ENCODE measurements at places on chromosomes 2 and 18.
A peak's percentile ranks its signal among the peaks of the same experiment; 100 is the strongest.

- no peak for DNase-seq
These were observed 191.7 kb upstream of the TWIST2 start for GRCh38 chr2:238655974-238656722.

- DNase-seq = no peak
These were observed 105.6 kb upstream of the CD302 start for GRCh38 chr2:159903443-159904126.

DNA sequence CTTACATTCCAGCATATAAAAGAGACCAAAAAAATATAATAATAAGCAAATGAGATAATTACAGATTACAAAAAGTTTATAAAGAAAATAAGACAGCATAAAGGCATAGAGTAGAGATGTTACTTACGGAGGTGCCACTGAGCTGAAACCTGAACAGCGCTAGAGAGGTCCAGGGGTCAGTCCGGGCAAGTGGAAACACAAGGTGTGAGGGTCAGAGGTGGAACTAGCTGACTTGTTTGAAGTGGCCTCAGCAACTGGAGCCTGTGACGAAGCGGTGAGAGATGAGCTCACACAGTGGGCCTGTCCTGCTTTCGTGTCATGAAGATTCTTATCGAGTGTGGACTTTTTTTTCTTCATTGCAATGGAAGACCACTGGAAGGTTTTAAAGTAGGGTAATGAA is 288.3 kb upstream of the TANK start:
- no peak for DNase-seq

DNA sequence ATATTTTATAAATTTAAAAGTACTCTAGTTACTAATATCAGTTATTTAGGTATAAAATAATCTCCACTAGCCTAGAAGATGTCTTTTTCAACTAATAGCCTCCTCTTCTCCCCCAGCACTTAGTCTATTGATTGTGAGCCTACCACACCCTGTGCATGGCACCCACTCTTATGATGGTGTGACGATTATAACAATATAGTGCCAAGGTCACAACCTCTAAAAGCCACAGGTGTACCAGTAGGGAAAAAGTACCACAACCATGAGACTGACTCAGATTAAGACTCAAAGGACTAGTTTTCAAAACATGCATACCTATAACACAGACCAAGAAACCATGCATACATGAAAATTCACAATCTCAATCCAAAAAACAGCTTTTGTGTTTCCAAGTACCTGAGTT is 27.6 kb downstream of the THADA start:
- no peak for DNase-seq

DNA sequence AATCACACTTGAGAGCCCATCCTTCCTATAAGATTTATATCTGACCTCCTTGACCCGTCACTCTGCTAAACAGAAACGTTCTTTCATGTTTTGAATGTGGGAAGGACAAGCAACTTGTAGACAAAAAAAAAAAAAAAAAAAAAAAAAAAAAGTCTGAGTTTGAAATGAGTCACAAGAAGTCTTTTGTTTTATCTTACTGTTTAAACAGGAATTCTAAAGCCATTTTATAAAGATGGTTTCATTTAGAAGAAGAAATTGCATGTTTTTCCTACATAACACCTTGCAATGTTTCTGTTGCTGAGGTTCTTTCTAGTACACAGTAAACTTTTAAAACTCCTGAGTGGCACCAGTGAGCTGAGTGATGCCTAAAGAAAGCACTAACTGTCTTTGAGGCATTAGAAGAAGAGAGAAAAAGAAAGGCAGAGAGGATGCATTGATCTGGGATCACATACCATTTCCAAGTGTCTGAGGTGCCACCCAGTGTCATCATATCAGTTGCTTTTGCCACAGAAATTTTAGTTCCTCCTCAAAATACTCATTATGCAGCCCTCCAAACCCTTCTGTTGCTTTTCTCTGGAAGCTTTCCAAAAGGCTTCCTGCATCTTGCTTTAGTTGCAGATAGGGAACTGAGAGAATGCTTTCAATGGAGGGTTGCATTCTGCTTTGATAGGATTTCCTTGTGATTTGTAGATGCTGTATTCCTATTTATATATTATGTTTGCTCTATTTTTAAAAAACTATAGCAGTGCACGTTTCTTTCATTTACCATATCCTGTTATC is 69.1 kb downstream of the ACVR2A start:
- DNase-seq = no peak

DNA sequence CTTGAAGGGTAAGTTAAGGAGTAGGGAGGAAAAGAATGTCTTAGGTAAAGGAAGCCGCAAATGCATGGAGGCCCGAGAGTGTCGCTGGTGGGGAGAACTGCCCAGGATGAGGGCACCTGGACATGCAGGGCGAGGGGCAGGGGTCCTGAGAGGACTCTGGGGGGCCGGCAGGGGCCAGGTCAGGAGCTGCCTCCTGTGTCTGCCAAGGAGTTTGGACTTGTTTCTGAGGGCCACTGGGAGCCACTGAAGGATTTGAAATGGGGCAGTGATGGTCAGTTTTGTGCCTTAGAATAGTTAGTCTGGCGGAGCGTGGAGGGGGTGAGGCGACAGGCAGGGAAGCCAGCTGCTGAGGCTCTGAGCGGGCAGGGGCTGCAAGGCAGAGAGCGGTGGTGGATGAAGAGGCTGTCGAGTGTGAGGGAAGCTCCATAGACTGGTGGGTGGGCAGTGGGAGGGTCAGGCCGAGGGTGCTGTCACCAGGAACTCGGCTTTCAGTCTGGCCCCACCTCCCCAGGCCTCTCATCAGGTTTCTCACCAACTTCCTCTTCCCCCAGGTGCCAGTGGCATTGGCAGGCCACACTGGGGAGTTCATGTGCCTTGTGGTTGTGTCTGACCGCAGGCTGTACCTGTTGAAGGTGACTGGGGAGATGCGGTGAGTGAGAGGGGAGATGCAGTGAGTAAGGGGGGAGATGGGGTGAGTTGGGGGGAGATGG is 14.7 kb upstream of the SLC4A3 start:
- DNase-seq = no peak

GRCh38 chr2:122519366-122519765 is 763.9 kb downstream of the TSN start:
- DNase-seq = no peak

- peak; percentile 20 for DNase-seq
These were observed 108.9 kb downstream of the CLIP4 start for GRCh38 chr2:29223851-29224692.

GRCh38 chr18:79931475-79931874 is 20.0 kb downstream of the SLC66A2 start:
- DNase-seq = no peak

DNA sequence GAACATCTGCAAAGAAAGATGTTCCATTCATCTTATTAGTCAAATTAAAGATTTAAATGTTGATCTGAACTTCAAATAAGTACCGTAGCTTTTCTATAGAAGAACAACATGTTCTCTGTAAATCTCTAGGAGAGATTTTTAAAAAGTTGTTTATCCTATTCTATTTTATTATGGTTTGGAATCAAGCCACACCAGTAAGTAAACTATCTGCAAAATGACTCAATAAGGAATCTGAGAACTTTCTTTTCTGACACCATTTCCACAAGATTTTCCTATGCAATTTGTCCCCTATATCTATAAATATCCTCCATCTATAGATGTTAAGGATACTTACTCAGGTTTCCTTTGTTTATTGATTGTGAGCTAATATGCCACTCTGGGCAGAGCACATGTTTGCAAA is 736.6 kb downstream of the CBLN2 start:
- no peak for DNase-seq

DNA sequence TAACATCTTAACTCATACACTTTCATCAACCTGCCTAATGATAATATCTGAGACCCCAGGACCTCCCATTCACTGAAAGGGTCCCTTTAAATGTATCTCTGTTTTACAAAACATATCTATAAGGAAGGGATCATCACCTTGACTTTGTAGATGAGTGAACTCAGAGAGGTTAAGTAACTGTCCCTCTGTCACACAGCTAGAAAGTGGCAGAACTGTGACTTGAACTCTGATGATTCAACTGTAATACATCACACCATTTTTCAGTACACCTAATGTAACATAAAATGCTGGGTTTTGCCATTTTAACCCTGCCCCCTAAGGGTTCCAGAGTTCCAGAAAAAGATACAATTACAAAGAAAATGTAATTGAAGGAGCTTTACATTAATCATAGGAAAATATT is 234.6 kb downstream of the ZEB2 start:
- DNase-seq = no peak

DNA sequence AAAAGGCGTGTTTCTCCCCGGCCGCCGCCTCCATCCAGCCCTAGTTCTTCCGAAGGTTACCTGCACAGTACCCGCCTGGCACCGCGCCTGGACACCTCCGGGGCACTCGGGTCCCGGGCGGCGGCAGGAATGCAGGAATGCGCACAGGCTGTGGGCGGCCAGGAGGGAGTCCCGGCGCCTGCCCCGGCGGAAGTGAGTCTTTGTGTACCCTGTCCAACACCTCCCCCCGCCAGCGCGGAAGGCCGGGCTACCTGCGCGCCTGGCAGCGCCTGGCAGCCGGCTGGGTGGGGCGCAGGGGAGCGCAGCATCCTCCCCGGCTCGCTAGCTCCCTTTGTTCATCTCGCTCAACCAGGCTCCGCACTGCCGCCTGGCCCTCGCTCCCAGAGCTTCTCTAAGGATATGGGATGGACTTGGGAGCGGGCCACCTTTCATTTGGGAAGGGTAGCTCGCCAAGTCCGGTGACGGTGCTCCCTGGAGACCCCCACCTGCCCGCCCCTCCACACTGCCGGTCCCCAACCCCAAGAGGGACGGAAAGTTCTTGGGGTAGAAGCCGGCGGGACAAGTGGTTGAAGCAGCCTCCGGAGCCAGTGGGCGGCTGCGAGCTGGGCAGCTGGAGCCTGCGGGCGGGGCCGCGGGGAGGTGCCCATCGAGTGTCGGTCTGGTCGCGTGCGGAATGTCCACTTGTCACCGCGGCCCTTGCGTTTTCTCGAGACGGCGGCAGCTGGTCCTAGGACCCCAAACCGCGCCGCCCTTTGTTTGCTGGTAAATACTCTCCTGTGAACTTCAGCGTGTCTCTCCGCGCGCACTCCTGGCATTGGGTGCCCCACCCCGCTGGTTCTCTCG is 1.2 kb upstream of the ST6GAL2 start:
- DNase-seq = peak; percentile 28

DNA sequence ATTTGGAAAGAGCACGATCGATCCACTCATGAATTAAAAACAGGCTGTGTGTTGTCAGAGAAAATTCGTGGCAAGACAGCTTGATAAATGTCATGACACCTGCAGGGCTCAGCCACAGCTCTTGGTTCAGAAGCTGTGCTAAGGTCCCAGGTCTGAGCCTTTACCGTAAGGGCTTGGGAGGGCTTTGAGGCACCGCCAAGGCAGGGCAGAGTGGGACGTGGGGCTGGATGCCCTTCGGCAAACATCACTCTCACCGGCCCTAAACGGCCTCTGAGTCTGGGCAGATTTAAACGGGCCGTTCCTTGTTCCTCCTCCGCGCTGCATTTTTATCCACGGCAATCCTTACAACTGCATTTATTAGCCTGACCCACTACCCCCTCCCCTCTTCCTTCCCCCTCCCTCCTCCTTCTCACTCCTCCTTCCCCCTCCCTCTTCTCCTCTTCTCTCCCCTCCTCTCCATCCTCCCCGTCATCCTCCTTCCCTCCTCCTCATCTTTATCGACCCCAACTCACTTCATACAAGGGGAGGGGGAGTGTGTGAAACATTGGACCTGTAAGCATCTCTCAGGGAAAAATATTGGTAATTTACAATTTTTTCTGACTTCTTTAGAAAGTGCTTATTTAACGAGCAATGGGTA is 33.9 kb downstream of the MBP start:
- no peak for DNase-seq

Data from hindlimb muscle (tissue), 1 donor.